ENCODE measurements at places on chromosomes 6 and 20.

DNA sequence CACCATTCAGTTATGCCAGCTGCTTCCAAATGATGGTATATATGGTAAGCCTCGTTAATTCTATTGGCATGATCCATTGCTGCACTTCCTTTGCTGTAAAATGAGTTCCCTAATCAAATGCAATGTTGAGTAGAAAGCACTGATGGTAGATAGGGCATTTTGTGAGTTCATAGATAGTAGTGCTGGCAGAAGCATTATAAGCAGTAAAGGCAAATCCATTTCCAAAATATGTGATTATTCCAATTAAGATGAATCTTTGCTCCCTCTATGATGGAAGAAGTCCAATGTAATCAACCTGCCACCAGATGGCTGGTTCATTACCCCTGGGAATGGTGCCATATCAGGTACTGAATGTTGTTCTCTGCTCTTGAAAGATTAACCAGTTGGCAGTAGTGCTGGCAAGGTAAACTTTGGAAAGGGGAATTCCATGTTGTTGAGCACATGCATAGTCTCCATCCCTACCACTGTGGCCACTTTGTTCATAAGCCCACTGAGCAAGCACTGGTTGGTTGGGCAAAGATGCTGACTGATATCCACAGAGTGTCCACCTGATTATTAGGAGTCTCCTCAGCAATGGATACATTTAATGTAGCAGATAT is 5.6 kb upstream of the TBPL1 start:
- DNase-seq = no peak

DNA sequence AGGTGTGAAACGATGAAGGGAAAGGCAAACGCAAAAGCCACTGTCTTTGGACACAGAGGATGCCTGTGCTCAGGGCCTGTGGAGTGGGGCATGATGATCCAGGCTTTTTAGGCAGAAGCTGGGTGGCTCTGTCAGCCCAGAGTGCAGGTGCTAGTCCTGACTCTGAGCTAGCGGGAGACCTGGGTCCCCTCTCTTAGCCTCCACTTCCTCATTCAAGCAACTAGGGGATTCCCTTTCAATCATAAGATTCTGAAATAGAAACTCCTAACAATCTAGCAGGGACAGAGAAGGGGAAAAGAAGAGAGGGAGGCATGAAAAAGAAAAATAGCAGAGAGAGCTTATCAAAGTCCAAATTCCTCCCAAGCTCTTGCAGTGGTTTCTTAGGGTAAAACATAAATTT is 7.6 kb upstream of the HIVEP2 start:
- DNase-seq = no peak

GRCh38 chr6:115442323-115442722 is 618.4 kb downstream of the FRK start:
- DNase-seq = no peak

GRCh38 chr6:1621070-1621701 is 11.5 kb downstream of the FOXC1 start:
- no peak for DNase-seq

DNA sequence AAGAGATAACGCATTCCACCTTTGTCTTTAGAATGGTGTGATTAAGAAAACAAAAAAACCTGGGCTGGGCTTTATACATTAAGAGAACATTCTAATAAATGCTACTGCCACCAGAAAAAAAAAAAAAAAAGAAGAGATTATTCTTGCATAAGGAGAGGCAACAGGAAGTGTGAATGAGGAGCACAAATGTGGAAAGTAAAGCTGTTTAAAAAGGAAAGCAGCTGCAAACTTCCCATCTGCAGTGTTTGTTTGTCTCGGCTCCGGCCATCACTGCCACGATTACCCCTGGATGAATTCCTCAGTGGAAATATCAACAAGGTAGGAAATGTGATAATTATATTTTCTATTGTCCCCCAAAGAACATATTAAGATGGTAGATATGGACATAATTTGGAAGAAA is 223.9 kb downstream of the PHF3 start:
- no peak for DNase-seq

DNA sequence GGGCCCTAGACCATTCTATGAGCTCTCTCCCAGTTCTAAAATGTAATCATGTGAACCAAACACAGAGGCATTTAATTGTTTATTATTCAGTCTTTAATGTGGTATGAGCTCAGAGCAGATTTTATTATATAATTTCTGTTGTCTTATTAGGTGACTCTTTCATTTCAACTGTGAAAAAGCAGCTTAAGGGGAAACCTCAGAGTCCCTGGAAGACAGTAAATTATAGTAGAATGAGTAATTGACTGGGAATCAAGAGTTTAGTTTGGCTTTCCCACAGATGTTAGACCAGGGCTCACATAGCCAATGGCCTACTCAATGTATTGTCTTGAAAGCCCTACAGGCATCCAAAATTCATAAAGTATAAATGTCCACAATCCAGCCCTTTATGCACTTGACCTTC is 390.4 kb upstream of the SLC35B3 start:
- DNase-seq = no peak

- DNase-seq = no peak
Measured at GRCh38 chr20:8209061-8209460, 77.0 kb downstream of the PLCB1 start.

DNA sequence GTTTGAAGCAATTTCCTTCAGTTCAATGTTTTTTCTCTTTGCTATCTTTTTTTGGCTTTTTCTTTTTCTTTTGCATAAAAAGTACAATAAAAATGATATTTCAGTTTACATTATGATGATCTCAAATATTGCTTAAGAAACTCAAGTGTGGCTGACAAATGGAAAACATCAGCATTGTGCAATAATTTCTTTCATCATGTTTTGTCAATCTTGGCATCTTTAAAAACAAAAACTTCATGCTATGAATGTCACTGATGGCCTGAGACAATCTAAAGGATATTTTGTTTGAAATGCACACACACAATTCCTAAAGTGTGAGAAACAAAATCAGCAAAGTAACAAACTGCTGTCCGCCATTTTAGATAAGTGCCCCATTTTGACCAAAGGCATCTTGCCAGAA is 13.9 kb upstream of the MTCL3 start:
- DNase-seq = no peak

DNA sequence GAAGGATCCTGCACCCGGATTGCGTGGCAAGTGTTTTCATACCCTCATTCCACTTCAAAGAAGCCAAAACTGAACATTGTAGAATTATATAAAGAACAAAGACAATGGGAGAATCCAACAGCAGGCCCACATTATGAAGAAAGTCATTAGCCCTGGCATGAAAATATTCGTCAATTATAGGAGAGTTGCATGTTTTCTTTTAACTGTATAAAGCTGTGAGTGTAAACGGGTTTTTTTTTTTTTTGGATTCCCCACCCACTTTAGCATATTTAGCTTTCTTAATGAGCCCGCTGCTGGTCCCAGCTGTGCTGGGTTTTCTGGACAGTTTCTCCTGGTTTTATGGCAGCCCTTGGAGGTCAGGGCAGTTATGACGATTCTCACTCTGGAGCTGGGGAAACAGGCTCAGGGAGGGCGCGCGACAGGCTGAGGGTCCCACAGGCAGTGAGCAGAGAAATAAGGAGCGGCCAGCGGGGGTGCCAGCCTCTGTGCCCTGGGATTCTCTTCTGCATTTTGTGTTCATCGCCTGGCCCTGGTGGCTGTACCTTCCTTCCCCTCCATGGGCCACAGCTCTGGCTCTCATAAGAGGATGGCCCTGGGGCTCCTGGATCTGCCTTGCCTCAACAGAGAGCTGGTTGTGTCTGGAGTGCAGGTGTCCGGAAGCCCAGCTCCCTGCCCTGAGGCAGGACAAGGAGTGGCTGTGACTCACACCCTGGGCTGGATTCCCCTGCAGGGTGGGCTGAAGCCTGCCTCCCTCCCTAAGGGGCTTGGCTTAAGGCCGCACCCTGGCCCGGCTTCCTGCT is 24.1 kb upstream of the SULF2 start:
- DNase-seq = no peak

DNA sequence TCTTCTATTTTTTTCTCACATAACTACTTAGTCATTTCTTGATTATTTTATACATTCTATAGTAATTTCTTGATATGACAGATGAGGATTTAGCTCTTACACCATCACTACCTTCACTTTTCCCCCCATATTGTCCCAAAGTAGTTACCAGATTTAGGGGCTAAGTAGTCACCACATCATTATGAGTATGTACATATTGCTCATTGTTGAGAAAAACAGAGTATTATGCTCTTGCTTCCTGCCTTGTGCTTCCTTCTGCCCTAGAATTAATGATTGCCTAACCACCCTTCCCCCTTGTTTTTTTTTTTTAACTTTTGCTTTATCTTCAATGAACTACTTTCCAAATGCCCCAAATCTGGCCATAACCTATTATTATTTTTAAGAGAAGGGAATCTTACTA is 6.8 kb upstream of the HLA-B start:
- DNase-seq = no peak

DNA sequence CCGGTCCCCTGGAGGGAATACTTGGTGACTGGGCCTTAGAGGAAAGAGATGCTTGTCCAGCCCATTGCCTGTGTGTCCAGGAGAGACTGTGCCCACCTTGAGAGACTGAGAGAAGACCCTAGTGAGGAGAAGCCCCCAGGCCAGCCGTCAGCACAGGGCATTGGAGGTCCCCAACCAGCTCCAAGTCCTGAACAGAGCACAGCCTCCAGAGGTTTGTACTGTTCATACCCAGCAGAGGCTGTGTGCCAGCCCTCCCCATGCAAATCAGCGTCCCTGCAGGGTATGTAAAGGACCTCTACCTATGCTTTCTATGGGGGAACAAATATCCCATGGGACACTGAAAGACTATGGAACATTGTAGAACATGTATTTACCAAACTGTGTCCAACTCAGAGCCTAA is 8.4 kb downstream of the HLA-E start:
- DNase-seq = no peak

DNA sequence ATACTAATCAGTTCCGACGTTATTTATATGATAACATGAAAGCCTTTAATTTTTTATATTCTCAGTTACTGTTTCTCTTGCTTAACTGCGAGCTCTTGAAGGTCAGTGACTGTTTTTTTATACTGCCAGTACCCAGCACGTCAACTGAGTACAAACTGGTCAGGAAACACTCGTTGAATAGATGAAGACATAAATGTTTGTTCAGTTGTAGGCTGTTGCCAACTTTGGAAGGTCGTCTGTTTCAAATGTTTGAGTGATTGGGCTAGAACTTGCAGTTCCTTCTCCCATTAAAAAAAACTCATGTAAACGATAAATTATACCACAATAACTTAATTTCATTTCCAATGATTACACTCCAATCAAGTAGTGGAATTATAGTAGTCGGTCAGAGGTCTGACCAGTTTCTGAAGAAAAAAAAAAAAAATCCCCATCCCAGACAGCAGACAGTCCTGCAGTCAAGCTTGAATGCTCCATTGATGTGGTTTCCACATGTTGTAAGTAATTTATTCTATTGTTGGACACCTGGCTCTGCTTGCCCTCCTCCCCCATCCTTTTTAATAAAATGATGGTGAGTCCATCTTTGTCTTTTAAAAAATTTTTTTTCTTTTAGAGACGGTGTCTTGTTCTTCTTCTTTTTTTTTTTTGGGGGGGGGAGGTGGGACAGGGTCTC is 81.1 kb downstream of the SASH1 start:
- no peak for DNase-seq

- DNase-seq = no peak
Measured at GRCh38 chr6:12298995-12299394, 8.8 kb downstream of the EDN1 start.

- no peak for DNase-seq
Measured at GRCh38 chr20:31570735-31571617, 34.1 kb upstream of the ID1 start.

- DNase-seq = no peak
Measured at GRCh38 chr20:17541996-17542395, 10.8 kb upstream of the BFSP1 start.

DNA sequence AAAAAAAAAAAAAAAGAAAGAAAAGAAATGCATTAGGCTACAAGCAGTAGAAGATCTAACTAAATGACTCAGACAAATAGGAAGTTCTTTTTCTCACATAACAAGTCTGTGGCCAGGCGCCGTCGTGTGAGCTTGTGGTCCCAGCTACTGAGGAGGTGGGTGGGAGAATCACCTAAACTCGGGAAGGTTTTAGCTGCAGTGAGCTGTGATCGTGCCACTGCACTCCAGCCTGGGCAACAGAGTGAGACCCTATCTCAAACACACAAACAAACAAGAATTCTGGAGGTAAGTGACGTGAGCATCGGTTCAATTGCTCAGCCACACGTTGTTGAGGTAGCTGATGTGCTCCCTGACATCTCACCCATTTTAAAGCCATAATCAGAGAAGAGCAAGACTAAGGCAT is 37.9 kb upstream of the SLC23A2 start:
- peak; percentile 27 for DNase-seq

DNA sequence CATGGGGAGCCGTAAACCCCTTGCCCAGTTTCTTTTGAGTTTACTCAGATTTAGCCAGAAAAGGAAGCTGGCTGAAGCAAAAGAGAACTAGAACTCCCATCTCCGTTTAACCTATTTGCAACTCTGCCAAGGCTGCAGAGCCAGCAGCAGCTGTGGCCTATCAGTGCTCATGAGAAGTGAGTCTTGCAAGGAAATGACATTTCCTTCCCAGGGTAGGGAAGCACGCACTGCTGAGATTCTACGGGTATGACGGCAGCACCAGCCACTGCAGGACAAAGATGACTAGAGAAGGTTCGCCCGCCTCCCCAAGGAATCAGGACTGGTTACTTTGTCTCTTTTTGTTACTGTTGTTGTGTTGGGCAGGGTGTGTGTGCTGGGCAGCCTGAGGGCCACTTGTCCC is 47.6 kb downstream of the PPP1R3G start:
- DNase-seq = no peak

DNA sequence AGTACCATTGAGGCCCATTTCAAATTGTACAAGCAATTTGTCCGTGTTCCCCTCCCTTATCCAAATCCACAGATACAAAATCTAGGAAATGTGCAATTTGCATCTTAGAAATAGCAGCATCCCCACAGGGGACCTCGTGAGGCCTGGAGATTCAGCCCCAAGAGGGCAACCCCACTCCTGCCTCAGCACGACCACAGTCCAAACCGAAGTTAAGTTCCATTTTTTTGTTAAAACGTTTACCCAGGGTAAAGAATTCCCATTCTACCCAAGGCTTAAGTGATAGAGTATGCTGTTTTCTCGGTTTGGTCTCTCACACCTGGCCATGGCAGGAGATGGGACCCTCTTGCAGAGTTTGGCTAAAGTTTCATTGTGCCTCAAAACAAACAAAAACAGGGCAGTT is 41.2 kb downstream of the PLCG1 start:
- no peak for DNase-seq

- DNase-seq = no peak
Measured at GRCh38 chr6:134537146-134537555, 219.2 kb upstream of the SGK1 start.

DNA sequence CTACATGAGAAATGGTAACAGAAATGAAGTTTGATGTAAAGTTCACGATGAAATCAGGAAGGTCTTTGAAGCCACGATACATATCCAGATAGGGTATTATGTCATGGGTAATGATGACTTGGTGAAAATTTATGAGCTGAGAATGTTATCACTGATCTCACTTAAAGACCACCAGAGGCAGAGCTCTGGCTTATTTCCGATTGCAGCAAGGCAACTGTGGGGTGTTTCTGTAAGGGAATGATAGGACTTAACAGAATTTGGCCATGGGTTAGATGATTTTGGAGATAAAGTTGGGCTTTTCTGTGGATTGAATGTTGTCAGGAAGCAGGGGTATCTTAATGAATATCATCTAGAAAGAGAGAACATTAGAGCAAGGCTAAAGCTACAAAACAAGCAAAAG is 508.4 kb downstream of the HDGFL1 start:
- no peak for DNase-seq
